T-helper 17 cell (primary cell): ENCODE measurements at places on chromosomes 3 and 15.
A peak's percentile ranks its signal among the peaks of the same experiment; 100 is the strongest.

- DNase-seq: no peak
These were observed 69.5 kb upstream of the GUCA1C start for GRCh38 chr3:109023167-109023566.

GRCh38 chr15:44296625-44297524, 8.4 kb downstream of the GOLM2 start:
- no peak for DNase-seq

DNA sequence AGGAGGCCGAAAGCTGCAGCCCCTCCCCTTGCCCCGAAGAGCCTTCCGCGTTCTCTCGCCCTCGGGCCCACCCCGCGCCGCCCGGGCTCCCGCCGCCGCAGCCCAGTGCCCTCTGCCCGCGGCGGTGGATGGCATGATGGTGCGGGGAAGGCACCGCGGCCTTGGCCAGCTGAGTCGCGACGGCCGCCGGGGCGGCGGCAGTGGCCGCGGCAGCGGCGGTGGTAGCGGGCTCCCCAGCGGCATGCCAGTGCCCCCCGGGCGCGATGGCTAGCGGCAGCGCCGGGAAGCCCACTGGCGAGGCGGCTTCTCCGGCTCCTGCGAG, 1.2 kb downstream of the TLNRD1 start:
- DNase-seq: no peak

DNA sequence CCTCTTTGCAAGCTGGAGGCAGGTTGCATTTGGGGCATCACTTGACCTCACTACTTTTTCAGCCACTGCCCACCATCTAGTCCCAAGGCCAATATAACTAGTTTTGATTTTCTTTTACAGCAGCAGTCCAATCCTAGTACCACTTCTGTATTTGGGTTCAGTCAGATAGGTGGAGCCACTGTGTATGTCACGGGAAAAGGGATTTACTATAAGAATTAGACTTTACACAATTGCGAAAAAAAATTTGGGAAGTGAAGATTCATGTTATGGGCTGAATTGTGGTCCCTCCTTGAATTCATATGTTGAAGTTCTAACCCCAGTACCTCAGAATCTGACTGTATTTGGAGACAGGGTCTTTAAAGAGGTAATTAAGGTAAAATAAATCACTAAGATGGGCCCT, 37.4 kb upstream of the NMNAT3 start:
- no peak for DNase-seq

DNA sequence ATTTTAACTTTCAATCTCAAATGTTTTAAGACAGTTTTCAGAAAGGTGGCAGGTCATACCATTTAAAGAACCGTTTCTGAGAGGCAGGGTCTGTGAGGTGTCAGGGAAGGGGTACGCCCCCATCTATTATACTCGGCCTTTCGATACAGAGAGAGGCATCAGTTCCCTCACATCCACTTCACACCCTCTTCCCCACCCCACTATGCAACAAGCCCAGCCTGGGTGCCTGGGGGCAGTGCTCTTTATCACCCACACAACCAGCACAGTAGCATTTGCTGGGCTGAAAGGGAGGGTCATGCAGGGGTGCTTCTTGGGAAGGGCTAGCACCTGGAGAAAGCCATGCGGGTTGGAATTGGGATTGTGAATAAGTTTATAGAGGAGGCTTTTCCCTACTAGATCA, 56.0 kb upstream of the KCNMB2 start:
- no peak for DNase-seq

- no peak for DNase-seq
These were observed 38.5 kb downstream of the RPLP1 start for GRCh38 chr15:69491038-69491505.

GRCh38 chr3:183619624-183620251, 15.7 kb upstream of the KLHL24 start:
- DNase-seq: no peak

DNA sequence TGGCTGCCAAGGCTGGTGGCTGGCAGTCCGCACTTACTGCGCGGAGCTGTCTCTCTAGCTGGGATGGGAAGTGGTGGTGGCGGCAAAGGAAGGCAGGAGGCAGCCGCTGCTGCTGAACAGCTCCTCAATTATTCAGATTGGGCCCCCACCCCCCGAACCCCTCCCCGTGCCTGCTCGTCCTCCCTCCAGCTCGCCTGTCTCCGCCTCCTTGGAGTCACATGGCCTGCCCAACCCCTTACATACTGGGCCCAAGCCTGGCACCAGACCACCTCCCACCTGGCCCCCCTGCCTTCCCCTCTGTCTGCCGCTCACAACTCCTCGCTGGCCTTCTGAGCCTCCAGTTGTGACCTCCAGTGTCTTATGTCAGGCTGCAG, at the start of gene SLC7A14:
TSS of gene SLC7A14 (minus strand) at position 139 of the 374 bp plus-strand sequence. CDS start 59,139 bp downstream, outside the sequence.
- no peak for DNase-seq

- DNase-seq: peak; percentile 18
These were observed 1.1 kb downstream of the FAM131A start for GRCh38 chr3:184338511-184338945.

DNA sequence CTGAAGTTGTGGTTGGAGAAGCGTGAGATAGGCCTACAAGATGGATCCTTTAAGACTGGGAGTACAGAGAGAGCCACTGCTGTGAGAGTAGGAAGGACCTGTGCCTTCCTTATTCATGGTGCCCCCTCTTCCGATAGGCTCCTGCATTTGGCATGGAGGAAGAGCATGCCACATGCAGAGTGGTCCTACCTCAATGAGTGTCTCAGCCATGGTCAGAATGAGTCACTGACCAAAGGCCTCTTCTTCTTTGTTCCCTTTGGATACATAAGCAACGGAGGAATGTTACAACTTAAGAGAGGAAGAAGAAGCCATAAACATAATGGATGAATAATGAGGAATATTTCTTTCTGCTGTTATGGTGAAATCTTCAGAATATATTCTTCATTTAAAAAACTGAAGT, 681.2 kb upstream of the GRM7 start:
- no peak for DNase-seq

GRCh38 chr3:72288955-72289691, 504.2 kb upstream of the PROK2 start:
- no peak for DNase-seq

- no peak for DNase-seq
These were observed 44.5 kb downstream of the DCUN1D1 start for GRCh38 chr3:182935803-182936202.

DNA sequence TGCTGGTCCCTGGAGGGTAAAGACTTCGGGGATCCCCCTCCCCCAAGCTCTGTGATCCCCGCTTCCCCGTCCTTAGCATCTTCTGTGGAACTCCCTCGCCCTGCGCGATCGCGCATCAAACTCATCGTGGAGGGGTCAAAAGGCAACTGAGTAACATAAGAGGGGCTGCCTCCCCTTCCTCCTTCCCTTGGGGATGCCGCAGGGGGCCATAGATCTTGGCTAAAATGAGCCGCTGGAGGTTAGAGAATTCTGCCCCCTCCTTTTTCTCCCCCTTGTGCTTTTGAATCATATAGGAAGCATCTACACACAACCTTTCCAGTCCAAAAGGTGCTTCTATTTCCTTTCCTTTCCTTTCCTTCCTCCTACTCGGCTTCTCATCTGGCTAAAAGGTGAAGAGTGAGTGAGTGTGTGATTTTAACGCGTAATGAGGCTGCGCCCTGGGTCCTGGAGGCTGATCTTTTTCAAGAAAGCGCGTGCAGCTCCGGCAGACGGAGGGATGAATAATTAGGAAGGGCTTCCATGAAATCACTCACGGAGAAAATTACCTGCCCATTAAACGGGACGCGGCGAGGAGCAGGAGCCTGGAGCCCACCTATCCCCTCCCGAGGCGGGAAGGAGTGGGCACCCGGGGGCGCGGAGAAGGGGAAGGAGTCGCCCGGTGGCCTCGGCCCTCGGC, 831 bp upstream of the ROBO2 start:
- no peak for DNase-seq

GRCh38 chr15:45799508-45799907, 164.7 kb downstream of the SQOR start:
- no peak for DNase-seq

GRCh38 chr15:52857471-52857870, 67.3 kb upstream of the ONECUT1 start:
- no peak for DNase-seq

- no peak for DNase-seq
These were observed 4.4 kb upstream of the FOXP1 start for GRCh38 chr3:71587958-71588357.
